ENCODE measurements at places on chromosomes 2 and 18.

GRCh38 chr2:122021941-122022340 is 266.5 kb downstream of the TSN start:
- DNase-seq, result no peak

DNA sequence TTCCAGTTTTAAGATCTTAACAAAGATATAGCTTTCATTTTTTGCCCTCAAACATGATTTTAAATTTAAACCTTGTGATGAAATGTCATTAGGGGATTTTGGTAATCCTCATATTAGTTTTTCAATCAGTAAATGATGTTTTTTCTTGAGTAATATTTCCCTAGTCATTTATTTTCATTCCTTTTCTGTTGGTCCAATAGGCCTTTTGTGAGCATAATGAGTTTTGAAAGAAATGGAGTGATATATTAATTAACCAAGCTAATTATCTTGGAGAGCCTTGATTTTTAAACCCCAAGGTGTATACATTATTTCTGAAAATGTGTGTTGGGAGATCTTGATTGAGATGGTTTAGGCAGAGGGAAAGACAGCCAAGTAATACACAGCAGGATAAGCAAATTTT is 46.3 kb downstream of the DCC start:
- no peak for DNase-seq

DNA sequence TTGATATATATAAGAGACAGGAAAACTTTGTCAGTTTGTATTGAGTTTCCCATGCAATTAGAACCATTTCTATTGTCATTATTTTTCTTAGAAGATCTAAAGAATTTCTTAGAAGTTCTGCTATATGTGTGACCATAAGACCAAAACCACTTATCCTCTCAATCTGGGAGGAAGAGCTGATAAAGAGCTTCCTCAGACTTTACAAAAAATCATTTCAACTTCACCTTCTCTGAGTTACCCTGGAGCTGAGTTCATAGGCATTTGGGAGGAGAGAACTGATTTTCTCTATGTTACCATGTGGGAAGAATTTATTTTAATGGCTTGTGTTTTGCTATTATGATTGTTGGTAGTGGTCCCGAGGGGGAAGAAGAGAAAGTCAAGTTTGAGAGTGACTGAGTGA is 329.3 kb downstream of the GPD2 start:
- DNase-seq, result no peak

GRCh38 chr2:18455236-18455862 is 105.1 kb downstream of the RDH14 start:
- peak; percentile 94 for DNase-seq

DNA sequence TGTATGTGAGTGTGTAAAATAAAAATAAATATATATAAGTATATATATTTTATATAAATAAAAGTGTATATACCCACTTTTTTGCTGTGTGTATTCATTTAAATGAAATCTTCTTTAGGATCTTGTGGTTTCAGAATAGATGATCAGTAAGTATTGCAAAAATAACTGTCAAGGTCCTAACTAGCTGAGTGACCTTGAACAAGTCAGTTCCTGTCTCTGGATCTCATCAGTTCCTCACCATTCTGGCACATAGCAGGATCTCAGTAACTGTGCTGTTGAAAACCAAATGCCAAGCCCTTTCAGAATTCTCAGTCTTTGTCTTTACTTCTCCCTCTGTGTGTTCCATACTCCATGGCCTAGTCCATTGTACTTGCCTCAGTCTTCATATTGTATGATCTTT is 115.3 kb upstream of the CXCR4 start:
- no peak for DNase-seq

GRCh38 chr2:144890828-144891227 is 370.9 kb upstream of the ZEB2 start:
- DNase-seq, result peak; percentile 41

GRCh38 chr2:135093670-135094330 is 41.7 kb downstream of the RAB3GAP1 start:
- DNase-seq, result no peak

GRCh38 chr2:83901317-83901716 is 557.8 kb downstream of the SUCLG1 start:
- no peak for DNase-seq

DNA sequence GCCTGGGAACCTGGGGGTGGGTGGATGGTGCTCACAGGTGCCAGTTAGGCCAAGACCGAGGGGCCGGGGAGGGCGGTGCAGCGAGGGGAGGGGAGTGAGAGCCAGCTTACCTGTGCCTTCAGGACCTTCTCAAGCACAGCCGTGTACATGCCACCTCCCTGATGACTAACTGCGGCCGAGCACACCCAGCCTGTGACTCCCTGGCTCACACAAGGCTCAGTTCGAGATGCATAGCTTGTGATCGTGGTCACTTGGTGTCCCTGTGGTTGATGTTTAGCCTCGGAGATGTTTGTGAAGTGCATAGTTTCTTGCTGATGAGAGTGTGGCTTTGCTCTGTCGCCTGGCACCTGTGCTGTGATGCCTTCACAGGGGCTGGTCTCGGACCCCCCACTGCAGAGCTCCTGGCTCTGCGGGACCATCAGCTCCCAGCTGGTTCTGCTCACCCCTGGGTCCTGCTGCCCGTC is 84.5 kb upstream of the ODC1 start:
- DNase-seq, result no peak

DNA sequence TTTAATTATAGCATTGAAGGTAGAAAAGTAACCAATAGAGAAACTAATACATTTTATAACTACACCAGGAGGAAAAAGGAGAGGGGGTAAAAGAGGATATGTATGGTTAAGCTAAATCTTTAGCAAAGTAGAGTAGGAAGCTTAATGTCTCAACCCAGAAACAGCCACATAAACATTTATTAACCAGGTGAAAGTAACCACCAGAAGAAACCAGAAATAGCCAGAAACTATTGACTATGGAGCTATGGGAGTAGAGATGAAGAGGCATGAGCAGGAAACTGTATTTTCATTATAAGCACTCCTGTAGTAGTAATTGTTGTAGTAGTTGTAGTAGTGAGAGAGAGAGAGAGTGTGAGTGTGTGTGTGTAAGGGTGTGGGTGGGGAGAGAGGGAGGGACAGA is 617.5 kb upstream of the CHAC2 start:
- no peak for DNase-seq

DNA sequence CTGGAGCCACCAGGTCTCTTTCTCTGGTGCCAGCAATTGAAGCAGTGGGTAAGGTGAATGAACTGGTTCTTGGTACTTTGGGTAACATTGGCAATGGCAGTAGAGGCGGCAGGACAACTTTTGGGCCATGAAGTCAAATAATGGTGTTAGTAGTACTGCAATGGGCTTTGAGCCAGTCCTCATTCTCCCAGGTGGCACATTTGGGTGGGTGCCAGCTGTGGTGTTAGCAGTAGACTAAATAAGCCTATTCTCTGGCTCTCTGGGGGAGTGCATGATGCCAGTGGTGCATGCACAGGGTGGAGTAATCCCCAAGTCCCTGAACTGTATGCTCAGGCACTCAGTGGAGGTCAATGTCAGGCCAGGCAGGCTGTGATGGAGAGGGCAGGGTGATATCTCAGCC is 120.2 kb upstream of the LRRTM4 start:
- DNase-seq, result no peak

DNA sequence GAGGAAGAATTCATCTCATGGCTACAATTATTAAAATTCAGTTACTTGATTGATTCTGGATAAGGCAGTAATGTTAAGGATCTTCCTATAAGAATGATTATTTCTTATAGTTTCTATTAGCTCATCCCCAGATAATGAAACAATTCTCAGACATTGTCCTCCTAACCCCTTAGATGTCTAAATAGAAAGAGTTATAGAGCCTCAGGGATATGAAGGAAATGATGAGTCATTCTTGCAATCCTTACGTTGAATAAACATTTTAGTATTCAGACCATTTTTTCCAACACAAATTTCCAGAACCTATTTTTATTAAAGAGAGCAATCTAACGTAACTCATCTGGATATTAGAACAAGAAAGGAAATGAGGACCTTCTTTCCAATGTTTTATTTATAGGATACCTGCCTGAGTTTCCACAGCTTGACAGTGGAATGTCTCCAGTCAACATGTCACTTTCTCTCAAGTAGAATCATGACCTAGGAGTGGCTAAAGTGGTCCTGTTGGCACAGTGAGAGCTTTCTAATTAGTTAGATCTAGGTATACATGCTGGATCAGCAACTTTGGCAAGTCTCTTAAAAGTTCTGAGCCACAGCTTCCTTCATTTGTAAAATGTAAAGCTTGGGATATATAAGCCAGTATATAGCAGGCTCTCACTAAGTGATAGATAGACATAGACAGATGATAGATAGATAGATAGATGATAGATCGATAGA is 88.0 kb upstream of the RAB27B start:
- DNase-seq, result peak; percentile 69

- peak; percentile 1 for DNase-seq
Measured at GRCh38 chr18:69102959-69103358, 297.7 kb upstream of the DOK6 start.

- DNase-seq, result no peak
Measured at GRCh38 chr2:17713291-17713690, 40.3 kb downstream of the SMC6 start.

DNA sequence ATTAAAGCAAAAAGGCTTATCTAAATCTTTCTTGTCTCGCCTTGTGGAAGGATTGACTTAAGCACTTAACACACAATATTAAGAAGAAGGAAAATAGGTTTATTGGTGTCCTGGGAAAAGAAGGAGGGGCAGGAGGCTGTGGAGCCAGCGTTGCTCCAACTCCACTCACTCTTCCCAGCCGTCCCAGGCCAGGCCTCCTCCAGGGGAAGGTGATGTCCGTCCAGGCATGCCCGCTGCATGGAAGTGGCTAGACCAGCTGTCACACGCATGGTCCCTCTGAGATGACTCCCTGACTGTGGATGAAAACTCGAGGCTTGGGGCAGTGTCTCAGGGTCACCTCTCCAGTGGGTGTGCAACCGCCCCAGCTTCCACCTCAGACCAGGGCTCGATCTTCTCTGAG is 281.1 kb downstream of the GALR1 start:
- DNase-seq, result no peak

DNA sequence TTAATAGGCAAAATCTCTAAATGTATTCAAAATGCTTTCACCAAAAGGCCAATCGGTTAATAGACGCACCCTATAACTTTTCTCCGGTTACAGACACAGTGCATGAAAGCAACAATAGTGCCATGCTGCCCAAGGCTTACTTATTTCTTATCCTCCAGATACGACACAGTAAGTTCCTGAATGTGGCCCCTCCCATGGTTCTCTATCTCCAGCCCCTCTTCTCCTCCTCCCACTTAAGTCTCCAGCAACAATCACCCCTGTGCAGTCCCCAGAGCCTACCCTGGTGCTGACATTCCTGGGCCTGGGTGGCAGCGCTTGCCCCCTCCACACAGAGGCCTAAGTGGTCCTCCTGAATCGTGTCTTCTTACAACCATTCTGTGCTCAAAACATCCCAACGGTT is 3.6 kb downstream of the KIDINS220 start:
- no peak for DNase-seq

- DNase-seq, result peak; percentile 96
Measured at GRCh38 chr2:101474731-101475384, at the start of gene RFX8. RFX8 (minus strand) TSS chr2:101475112; CDS start chr2:101466848, 8,264 bp downstream.

- peak; percentile 85 for DNase-seq
Measured at GRCh38 chr18:41128545-41128944, 826.5 kb upstream of the PIK3C3 start.

DNA sequence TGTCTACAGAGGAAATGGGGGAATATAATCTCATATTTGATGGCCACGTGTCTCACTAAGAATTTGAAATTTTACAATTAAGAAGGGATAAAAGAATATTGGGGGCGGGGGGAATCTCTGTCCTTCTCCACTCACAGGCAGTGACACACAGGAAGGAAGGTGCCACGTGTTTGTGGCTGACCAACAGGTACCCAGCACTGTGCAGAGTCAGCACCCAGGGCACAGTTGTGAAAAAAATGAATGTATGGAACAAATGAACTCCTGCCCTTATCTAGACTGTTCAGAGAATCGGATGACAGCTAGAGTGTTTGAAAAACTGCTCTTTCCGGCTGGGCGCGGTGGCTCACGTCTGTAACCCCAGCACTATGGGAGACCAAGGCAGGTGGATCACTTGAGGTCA is 317.0 kb upstream of the MYT1L start:
- no peak for DNase-seq

- peak; percentile 92 for DNase-seq
Measured at GRCh38 chr2:37871456-37872191, 53.5 kb upstream of the RMDN2 start.

- DNase-seq, result no peak
Measured at GRCh38 chr2:59083075-59083828, 842.1 kb upstream of the FANCL start.

- DNase-seq, result peak; percentile 49
Measured at GRCh38 chr2:18117592-18117991, 239.1 kb downstream of the KCNS3 start.

DNA sequence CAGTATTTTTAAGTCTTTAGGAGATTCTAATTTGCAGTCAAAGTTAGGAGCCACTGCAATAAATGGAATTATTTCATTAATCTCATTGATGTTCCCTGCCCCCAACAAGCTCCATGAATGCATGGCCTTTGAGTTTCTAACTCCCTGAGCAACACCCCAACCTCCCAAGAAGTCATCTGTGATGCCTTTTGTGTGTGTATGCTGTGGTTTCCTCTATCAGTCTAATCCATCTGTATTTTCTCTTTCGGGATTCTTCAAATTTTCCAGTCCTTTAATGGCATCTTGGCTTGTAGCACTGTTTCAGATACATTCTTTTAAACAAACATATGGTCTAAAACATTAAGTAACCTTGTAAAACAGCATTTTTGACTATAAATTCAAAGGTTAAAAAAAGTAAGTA is 16.8 kb downstream of the SERPINB10 start:
- peak; percentile 83 for DNase-seq

GRCh38 chr2:131115752-131116151 is 10.6 kb downstream of the PLEKHB2 start:
- no peak for DNase-seq

- peak; percentile 43 for DNase-seq
Measured at GRCh38 chr2:222797261-222797660, 63.6 kb upstream of the ACSL3 start.

DNA sequence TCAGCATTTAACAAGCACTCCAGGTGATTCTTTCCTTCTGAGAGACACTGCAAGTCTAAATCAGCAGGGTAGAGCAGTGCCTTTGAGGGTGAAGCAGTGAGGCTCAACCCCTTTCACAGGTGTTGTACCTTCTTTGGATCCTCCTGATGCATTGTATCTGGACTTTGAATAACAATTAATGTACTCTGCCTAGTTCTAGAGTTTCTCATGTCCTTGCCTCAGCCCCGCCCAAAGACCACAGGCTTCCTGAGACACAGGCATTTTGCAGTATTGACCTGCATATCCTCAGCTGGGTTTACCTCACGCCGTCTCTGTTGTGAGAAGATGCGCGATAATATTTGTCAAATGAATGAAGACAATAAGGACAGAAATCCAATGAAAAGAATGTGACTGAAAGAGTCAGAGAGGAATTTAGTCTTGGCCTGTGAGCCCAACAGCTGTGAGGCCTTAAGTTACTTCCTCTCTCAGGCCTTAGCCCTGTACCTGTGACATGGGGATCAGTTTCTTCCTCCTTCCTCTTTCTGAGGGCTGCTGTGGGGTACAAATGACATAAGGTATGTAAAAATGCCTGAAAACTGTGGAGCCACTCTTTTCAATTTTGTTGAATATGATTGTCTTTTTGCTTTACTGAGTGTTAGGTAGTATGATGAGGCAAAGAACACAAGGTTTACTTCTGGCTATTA is 43.7 kb downstream of the WIPF1 start:
- DNase-seq, result no peak

GRCh38 chr2:191635333-191636234 is 42.4 kb upstream of the NABP1 start:
- peak; percentile 96 for DNase-seq

All from fibroblast of skin of right biceps (primary cell).